DND-41 (cell line): ENCODE measurements at places on chromosomes 3 and 15.

GRCh38 chr15:77480859-77481633 lies 60.4 kb downstream of the HMG20A start:
- DNase-seq = no peak

- DNase-seq = peak; percentile 40
Observed at GRCh38 chr15:58292751-58293175, 139.0 kb upstream of the LIPC start.

DNA sequence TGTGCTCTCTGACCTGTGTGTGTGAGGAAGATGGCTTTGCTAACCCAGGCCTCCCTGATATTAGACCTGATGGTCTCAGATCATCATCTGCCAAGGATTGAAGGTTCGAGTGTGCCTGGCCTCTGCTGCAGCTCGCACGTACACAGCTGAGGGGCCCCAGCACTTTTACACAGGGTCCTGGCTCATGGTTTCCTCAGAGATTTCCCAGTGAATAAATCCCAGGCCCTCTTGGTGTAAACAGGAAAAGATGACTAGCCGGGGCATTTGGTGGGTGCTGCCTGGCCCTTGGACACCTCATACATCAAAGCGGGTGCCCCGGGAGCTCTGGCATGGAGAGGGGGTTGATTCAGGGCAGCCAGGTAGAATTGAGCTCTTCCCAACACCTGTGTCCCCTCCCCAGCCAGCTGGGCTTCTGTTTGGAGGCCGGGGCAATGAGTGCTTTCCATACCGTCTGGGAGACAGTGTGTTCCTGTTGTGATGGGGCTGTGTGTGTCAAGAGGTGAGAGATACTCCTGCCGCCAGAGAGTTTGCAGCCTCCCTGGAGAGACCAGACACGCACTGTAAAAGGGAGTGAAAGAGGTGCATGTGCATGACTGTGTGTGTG lies 72.5 kb upstream of the TLE3 start:
- DNase-seq = no peak

DNA sequence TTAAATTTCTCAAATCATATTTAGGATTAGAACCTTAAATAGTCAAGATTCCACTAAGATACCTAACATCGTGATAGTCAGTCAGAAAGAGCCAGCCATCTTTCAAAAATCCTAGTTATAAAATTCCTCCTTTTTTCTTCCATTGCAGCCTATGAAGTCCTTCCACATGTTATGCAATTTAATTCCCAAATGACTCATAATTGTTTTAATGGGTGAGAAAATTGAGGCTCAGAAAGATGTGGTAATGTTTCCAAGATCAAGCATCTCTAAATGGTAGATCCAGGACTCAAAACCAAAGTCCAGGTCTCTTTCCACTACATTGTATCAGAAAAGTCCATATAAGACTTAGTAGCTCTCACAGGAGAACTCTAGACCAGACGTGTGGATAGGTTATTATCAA lies 9.5 kb downstream of the CFAP44 start:
- no peak for DNase-seq

GRCh38 chr15:87563869-87564268 lies 692.7 kb downstream of the NTRK3 start:
- no peak for DNase-seq

DNA sequence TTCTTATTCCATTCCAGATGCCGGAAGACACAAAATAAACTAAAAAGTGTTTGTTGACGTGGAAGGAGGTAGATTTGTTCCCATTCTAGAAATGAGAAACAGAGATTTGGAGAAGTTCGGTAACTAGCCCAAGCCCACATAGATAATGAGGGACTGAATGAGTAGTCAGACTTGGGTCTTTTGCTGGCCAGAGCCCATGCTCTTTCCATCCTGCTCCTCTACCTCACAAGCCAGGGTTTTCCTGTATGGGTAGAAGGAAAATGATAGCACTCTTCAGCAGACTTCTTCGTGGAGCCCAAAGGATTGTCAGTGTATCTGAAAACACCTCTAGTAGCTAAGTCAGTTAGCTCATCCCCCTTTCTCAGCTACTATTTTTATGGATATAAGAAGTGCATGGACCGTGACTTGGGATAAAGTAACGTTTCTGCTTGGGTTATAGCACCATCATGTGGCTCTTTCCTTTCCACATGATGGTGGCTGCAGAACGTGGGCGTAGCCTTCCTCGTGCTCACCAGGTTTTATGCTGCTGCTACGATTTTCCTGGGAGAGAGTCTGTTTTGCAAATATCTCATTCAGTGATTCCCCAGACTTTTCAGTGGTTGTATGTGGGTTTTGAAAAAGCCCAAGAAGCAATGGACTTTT lies 84.6 kb downstream of the DGKG start:
- no peak for DNase-seq

DNA sequence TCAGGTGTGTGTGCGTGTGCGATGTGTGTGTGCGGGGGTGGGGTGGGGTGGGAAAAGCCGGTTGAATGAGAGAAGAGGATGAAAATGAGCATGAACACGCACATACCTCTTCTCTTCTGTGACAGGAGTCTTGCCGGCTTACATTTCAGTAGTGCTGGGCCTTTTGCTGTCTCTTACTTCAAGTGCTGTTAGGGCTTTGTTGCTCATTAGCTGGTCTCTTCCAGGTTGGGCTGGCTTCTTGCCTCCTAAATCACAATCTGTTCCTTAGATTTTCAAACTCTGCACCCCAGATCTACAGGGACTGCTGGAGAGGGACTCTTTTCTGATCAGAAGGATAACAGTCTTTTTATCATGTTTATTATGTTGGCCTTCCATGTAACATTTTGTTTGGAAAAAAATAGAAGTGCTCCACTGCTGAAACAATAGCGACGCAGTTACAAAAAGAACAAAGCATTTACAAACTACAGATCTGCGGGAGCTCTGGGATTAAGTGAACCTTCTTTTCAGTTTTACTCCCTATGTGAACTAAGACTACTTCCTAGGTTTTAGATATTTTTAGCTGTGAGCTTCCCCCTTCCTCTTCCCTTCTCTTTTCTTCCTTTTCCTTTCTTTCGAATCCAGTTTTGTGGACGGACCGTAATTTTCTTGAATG lies 48.5 kb downstream of the USP13 start:
- no peak for DNase-seq

DNA sequence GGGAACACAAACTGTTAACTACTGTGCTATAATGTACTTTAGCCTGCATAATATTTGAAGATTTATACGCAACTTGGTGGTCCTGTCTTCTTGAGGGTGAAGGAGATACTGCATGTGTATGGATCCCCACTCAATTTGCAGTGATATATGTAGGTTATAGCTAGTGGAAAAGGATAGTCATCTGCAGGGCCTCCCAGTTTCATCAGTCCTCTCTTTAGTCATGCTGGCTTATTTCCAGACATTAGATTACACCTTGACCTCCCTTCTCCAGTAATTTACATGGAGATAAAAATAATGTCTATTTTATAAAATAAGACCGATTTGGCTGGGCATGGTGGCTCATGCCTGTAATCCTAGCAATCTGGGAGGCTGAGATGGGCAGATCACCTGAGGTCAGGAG lies 3.7 kb downstream of the NR1D2 start:
- no peak for DNase-seq

DNA sequence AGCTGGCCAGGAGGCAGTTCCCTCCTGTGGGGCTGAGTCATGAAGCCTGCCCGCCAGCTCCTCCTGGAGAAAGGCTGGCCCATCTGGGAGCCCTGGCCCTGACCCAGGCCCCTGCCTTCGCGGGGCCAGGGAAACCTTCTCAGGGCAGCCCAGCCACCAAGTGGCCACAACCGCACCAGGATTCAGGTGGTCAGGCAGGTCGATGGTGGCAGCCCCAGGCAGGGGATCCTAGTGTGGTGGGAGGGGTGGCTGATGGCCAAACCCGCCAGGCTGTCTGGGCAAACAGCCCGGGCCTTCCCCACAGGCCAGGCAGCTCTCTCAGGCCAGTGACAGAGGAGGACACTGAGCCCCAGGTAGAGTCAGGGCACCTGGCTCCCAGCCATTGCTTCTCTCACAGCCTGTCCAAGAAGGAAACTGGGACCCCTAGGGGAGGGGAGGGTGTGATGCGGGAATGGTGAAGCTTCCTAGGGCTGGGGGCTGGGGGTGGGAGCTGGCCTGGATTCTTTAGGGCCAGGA lies 1.2 kb downstream of the TWF2 start:
- no peak for DNase-seq

- no peak for DNase-seq
Observed at GRCh38 chr3:11733914-11734313, 90.2 kb upstream of the VGLL4 start.

- DNase-seq = no peak
Observed at GRCh38 chr3:51934139-51934850, 7.4 kb downstream of the RRP9 start.

- no peak for DNase-seq
Observed at GRCh38 chr15:88648357-88649214, 9.8 kb downstream of the ISG20 start.

DNA sequence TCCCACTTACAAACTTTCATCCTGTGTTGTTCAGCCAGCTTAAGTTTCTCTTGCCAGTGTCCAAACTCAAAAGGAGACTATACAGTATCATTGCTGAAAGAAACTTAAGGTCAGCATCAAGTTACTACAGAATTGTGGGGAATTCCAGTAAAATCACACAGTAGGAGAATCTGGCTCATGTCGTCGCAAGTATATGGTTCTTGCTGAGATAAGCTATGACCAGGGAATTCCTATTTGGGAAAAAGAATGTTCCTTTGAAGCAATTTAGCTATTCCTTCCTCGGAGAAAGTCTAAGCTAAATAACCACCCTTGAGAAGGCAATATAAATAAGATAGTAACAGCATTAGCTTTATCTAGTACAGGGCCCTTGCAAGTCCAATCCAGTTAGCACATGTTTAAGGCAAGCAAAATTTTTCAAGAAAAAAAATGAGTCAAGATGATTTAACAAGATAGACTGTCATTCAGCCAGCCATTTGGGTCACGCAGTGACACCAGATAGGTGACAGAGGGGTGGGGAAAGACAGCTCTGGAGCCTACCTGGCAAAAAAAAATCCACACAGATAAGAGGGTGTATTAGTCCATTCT lies 78.2 kb upstream of the THBS1 start:
- DNase-seq = no peak

DNA sequence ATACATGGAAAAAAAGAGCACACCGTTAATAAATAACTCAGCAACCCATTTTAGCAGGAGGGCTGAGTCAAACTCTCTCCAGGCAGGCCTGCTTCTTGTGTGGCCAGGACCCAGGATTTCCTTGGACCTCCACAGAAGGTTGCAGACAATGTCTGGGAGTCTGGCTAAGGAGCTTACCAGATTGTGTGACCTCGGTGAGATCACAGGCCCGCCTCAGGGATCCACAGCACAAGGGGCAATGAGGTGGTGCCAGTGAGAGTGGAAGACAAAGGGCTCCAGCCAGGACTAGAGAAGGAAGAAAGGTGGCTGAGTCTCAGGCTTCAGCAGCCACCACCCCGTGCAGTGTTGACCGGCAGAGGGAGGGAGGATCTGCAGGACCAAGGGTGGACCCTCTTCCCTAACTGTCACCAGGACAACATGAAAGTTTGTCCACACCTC lies 32.2 kb upstream of the SEC22A start:
- DNase-seq = no peak

DNA sequence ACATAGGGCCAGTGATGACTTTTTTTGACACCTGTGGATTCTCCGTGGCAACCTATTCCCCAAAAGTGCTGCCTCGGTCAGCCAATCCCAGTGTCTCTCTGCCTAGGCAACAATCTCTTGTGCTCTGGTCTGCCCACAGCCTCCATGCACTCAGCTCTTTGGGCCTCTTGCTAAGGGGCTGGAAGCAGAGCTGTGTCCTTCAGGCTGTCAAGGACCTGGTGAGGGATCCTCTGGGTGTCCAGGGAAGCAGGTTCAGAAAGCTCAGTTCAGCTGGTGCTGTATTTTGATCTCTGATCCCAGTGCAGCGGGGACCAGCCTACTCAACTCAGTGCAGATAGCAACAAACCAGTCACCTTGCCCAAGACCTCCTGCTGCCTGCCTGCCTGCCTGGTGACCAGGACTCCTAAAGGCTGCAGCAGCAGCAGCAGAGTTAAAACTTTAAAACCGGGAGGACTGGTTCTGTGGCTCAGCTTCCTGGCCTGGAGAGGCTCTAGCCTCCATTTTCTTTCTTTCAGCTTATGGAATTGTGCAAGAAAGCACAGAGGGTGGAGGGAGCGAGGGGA lies 6.2 kb downstream of the PAK6 start:
- DNase-seq = no peak

DNA sequence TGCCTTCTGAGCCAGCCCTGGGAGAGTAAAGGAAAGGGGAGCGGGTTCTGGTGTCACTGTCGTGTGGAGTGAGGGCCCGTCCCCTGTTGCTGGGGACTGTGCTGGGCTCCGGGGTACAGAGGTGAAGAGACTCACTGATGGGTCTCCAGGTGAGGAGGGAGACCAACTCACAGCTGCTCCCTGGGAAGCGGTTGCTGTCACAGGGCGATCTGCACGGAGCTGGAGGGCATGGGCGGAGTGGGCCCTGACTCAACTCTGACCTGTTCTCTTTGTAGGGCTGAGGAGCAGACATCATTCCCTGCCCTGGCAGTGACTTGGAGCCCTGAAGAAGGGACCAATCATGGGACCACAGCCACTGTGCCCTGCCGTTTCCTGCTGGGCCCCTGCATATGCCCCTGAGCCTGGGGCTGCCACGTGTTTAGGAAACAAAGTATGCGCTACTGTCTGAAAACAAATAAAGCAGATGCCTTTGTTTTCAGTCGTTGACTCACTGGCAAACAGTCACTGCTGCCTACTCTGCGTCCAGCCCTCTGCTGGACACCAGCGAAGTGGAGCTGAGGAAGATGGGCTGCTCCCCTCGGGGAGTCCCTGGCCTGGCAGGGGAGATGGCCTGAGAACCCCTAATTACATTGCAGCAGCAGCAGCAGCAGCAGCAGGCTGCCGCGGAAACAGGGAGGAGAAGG lies 22.9 kb upstream of the PLXNA1 start:
- DNase-seq = no peak

DNA sequence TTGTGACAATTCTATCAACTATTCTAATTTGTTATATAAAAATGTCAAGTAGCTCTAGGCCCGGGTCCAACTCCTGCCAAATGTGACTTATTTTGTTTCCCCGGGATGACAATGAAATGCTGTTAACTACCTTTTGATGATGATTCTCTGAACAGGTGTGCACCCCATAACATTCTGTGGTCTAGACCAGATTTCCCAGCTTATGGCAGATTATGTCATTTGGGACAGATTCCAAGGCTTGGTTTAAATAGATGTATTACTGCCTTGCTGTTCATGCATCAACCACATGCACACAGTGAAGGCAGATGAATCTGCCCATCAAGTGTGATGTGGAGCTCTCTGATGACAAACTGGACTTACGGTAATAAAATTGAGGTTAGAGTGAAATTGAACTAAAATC lies 150.5 kb downstream of the MECOM start:
- DNase-seq = no peak

- no peak for DNase-seq
Observed at GRCh38 chr3:136258199-136258598, 8.1 kb downstream of the PCCB start.

- DNase-seq = no peak
Observed at GRCh38 chr3:78507196-78507984, 1260.4 kb downstream of the ROBO1 start.

DNA sequence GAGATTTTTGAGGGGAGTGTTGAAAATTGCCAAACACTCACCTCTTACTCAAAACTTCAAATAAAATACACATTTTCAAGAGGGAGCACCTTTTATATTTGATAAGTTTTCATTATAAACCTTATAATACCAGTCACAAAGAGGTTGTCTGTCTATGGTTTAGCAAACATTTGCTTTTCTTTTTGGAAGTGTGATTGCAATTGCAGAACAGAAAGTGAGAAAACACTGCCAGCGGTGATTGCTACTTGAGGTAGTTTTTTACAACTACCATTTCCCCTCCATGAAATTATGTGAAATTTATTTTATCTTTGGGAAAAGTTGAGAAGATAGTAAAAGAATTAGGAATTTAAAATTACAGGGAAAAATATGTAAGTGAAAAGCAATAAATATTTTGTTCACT lies 20.1 kb downstream of the DIPK2A start:
- no peak for DNase-seq
